Stimulated activated CD8-positive, alpha-beta memory T cell treated with anti-CD3 and anti-CD28 coated beads, Interleukin-2, amount 100 ng/mL, for 1 hour (primary cell): ENCODE measurements at places on chromosomes 2 and 18.
A peak's percentile ranks its signal among the peaks of the same experiment; 100 is the strongest.

DNA sequence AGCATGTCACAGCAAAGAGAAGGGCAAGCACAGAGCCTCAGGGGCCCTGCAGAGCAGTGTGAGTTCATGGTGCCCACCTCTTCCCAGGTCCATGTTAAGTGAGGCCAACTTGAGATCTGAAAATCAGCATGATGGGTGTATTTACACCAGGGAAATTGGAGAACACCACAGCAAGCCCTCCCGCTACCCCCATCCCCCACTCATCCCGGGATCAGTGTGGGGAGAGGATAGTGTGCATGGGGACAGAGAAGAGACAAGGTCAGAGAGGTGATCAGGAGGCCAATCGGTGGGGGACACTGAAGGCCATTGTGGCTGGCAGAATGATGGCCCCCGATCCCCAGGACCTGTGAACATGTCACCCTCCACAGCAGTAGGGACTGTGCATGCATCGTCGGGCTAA is 54.7 kb downstream of the PTGR3 start:
- DNase-seq: no peak

- peak; percentile 44 for DNase-seq
These were observed 96.2 kb downstream of the CABLES1 start for GRCh38 chr18:23231340-23232021.

GRCh38 chr2:218125626-218126080 is at the start of gene CXCR2:
CXCR2 (plus strand) TSS chr2:218126028; CDS start chr2:218134802, 8,774 bp downstream.
- DNase-seq: no peak

DNA sequence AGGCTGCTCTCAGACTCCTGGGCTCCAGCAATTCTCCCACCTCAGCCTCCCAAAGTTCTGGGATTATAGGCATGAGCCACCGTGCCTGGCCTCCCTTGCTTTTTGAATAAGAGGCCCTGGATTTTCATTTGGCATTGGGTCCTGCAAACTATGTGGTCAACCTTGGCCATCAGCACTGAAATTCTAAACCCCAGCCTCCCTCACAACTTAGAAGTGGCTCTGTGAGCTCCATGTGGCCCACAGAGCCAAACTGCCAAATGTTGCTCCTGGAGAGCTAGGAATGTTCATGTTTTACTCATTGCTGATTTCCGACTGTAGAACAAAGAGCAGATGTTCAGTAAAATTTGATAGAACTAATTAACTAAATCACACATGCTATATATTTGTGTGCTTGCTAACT is 210.6 kb upstream of the AGAP1 start:
- DNase-seq: no peak

DNA sequence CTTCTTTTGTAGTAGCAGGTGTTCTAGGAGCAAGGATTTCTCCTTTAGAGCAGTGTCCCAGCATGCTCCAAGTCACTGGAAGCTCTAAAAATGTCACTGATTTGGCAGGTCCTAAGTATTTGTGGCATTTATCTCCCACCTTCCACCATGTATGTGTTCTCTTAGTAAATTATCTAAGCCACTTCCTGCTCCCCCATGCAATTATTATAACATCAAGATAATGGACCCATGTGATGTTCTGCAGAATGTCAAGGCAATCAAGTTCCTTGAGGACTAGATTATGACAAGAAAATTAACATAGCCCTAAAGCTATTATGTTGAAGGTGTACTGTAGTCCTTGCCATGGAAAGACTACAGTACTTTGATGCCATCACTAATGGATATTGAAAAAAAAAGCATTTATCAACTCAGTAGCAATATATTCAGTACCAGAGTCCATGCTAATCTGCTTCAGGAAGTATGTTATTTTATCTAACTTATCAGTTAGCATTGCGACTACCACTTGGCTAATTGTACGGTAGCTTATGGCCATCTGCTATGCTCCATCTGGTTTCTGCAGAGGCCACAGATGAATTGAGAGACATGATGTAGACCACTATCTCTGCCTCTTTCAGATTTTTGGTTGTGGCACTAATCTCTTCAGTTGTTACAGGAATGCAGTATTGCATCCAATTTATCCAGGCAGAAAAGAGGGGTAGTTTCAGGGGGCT is 56.7 kb downstream of the GPR39 start:
- DNase-seq: no peak

DNA sequence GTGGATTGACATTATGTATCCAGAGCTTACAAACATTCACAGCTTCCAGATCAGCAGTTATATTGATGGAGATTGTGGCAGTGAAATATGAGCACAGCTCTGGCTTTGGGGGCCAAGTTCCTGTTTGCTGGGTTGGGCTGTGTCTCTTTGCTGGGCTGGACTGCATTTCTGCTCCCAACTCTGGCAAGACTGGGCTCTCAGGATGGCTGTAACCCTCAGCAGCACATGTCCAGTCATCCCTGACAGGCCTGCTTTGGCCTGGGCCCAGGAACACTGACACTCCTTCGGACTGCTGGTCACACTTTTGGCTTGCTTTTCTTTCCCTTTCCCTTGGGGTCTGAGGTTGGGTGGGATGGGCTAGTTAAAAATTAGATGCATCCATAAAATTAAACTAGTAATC is 17.9 kb upstream of the VPS4B start:
- DNase-seq: no peak

DNA sequence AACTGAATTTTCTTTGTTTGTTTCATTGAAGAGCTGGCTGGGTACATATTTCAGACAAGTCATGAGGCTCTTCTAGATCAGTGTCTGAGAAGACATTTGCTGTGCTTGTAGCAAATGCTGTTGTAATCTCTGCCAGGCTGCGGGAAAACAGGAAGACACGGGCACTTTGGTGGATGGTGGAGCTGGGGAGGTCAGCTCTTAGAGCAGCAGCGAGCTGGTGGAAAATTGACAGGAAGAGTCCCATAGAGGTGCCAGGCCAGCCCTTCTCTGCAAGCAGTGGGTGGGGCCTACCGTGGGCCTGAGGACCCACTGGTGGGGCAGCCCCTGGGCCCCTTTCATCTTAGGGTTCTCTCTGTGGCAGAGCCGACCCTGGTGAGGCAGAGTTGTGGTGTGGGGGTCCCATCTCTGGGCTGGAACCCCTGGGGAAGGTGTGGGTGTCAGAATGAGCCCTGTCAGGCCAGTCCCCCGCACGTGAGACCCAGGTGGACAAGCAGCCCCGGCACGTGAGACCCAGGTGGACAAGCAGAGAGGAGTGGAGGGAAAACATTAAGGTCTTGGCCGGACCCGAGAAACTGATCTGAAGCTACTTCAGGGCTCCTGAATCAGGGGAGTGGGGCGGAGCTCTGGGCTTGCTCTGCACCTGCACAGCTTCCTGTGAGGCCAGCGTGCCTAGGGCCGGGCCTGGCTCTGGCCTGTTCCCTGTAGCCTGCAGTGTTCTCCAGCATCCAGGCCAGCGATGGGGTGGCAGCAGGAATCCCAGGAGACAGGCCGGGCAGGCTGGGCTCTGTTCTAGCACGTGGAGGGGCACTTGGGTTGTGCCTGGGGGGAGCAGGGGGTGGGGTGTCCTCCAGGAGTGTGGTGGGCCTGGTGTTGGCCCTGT is 273.5 kb upstream of the HDAC4 start:
- DNase-seq: no peak

DNA sequence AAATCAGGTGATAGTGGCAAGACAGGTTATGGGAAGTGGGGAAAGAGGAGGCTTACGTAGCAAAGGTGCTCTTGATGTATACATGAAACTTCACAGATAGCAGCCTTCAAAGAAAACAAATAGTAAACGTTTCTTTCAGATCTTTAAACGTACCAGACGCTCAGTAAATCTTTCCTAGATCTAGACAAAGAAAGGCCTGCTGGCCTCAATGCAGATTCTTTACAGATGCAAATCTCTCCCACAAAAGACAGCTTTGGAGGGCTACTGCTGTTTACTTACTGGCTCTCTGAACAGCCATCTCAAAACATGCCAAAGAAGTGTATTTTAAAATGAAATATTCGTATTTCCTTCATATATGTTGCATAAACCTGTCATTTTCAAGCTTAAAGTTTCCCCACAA is 1279.9 kb upstream of the NRXN1 start:
- no peak for DNase-seq

- DNase-seq: no peak
These were observed 181.4 kb downstream of the FAM210A start for GRCh38 chr18:13544953-13545352.

DNA sequence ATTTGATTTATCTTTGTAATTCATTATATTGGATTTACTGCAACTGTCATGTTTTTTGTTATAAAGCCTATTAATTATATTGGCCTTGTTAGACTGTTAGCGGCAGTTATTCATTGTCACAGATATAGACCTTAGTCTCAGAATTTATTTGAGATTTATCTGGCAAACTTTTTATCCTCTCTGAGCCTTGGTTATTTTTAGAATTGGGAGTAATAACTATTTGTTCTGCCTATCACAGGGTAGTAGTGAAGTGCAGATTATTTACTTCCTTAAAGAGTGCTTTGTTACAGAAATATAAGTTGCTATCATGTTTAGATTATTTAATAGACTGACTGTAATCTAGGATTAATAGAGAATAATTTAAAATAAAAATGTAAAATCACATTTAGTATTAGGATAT is 41.9 kb downstream of the AGPS start:
- no peak for DNase-seq

GRCh38 chr2:171523088-171524017 is 1.1 kb downstream of the CYBRD1 start:
- no peak for DNase-seq

DNA sequence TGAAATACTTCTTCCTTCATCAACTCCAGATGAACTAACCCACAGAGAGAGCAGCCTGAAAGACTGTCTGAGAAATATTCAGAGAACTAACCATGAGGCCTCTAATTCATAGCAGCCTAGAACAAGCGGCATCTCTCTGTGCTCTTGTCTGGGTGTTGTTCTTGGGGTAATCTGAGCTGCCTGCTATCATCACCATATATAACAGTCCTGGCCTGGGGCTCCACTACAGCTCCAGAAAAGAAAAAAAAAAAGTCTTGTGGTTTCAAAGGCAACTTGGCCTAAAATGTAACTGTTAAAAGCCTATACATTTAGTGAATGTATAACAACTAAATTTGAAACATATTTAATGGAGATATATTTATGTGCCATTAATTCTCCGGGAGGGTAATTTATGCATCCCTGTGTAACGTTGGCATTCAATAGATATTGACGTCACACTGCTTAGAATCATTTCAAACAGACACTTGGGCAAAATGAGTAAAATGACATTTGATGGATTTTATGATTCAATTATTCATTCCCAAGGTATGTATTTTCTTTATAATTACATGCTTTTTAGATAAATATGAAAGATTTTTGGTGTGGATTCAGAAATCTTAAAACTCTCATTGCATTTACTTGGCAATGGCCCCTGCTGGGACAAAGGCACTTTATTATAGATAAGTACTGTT is 294.3 kb downstream of the HRH4 start:
- no peak for DNase-seq

GRCh38 chr2:201235860-201236811 is 24.2 kb upstream of the CASP8 start:
- DNase-seq: no peak

DNA sequence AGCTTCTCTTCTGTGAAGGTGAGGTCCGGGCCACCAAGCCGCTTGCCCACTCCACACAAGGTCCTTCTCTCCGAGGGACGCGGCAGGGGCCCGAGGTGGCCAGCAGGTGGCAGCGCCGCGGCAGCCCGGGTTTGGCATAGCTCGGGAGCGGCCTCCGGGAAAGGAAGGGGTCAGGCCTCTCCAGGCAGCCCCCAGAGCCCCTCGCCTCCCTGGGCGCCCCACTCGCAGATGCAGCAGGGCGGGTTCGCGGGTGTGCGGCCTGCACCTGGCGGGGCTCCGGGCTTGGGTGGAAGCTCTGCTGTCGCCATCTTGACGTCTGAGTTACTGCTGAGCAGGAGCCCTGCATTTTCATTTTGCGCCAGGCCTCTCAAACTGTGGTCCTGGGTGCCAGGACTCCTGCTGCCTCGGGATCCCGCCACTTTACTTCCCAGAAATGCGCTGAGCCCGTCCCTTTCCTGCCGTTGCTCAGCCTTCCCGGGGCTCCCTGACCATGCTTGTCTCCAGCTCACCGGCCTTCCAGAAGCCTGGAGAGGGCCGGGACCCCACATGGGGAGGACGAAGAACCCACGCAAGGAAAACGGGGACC is 18.6 kb upstream of the NCL start:
- DNase-seq: peak; percentile 50

- no peak for DNase-seq
These were observed 32.0 kb downstream of the LPIN1 start for GRCh38 chr2:11778416-11778815.

DNA sequence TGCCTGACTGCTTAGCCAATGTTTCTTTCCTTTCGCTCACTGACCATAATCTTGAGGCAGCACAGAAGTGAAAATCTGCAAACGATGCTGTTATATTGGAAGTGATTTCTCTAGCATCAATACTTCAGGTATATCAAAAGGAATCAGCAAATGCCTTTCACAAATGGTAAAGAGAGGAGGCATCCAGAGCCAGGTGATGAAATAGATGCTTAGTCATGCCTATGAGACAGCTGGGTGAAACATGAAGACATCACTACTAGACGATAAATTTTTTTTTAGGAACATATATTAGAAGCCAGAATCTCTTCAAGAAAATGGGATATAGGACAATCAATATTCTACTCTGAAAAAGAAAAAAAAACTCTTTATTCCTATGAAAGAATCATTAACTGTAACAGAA is 249.2 kb upstream of the SLC39A10 start:
- DNase-seq: no peak

DNA sequence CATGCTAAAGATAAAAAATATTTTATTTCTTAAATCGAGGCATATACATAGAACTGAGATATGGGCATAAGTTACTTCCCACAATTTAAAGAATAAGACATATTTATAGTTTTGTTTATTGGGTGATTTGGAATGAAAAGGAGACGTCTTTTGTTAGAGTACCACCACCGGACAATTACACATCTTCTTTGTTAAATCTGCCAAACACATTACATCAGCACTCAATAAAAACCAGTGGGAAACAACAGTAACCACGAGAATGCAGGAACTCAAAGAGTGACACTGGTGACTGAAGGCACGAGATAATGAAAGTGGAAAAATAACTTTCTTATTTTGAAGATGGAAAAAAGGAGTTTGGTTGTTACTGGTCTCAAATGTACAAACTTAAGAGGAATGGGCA is 92.6 kb upstream of the TFCP2L1 start:
- no peak for DNase-seq

DNA sequence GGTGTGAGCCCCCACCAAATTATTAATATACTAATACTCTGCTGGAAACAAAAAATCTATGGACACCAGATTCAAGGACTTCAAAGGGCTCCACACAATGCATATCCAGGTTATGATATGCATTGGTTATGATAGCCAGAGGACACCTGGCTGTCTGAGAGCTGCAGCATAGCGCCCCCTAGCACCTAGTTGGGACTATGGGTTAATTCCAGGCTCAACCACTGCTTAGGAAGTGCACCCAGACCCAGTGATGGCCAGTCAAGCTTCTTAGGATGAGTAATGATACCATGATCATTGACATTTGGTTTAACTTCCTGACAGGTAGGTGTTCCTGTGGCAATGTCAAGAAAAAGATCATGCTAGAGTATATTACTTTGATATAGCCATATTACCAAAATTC is 3.8 kb upstream of the FRZB start:
- no peak for DNase-seq

- DNase-seq: no peak
These were observed 23.7 kb upstream of the MMADHC start for GRCh38 chr2:149611100-149611820.

- DNase-seq: no peak
These were observed 4.7 kb upstream of the CFAP65 start for GRCh38 chr2:219045937-219046550.
